ENCODE measurements at places on chromosomes 4 and X.

DNA sequence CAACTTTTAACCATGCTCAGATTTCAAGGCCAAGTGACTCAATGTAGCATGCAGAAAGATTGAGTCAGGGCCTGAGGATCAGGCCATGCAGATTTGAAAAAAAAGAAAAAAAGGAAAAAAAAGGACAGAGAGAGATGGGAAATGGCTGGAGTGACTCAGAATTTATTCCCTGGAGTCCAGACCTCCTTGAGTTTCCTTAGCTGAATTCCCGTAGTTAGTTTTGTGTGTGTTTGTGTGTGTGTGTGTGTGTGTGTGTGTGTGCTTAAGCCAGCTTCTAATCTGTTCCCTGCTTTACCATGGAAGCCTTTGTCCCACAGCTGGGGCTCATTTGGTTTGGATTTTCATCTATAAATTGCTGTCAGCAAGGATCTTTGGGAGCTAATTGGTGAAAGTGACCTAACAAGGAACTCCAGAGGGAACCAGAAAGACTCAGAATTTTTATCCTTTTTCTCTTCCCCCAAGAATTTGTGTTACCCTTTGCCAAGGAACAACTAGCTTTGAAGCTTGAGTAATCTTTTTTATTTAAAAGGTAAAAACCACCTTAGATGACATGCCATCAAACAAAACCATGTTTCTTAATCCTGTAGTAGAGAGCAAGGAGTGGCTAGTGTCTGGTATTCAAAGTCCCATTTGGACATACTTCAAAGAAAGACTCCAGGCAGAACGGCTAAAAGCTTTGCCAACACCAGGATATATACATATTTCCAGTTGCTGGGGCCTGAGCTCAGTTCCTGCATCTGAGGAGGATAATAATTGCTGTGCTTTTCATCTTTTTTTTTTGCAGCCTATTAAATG is 109.0 kb upstream of the DDIT4L start:
- DNase-seq: peak; percentile 71

- DNase-seq: no peak
Measured at GRCh38 chrX:40179283-40179682, 81.5 kb upstream of the BCOR start.

GRCh38 chrX:7372825-7373525 is 225.0 kb upstream of the PUDP start:
- DNase-seq: no peak

DNA sequence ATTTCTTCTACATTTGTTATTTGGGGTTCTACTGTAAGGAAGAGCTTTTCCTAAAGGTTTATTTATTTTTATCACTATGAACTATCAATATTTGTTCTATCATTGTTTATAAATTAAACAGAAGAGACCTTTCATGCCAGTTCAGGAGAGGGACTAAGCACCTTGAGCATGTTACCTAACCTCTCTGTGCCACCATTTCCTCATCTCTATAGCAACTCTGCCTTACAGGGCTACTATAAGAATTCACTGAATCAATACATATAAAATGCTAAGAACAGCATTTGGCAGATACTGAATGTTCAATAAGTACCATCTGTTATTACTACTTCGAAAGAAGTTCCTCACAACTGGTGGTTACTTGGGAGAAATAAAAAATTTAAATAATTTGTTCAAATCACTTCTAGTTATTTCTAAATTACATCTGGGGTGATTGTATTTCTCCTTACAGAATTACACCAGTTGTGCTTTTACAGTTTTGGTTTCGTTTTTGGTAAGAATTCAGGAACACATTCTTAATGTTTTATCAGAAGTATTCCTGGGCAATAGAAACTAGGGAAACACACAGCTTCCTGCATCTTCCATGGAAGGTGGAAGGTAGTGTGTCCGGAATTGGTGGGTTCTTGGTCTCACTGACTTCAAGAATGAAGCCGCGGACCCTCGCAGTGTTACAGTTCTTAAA is 32.9 kb downstream of the EREG start:
- DNase-seq: no peak

GRCh38 chr4:134777606-134778005 is 576.0 kb upstream of the PABPC4L start:
- DNase-seq: no peak

DNA sequence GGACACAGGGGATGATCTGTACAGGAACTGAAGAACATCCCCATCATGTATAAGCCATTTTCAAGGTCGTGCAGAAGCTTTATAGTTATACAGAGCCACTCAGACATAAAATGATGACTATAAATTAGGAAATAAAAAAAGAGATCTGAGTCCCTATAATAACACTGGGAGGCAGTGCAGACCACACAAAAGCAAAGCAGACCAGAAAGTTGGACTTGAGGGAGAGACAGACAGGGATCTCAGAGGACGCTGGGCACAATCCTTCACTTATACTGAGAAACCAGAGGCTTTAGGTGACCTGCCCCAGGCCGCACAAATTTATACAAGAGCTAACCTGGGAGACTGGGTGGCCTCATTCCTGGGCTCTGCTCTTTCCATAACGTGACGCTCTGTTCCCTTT is 70.5 kb downstream of the HADH start:
- no peak for DNase-seq

DNA sequence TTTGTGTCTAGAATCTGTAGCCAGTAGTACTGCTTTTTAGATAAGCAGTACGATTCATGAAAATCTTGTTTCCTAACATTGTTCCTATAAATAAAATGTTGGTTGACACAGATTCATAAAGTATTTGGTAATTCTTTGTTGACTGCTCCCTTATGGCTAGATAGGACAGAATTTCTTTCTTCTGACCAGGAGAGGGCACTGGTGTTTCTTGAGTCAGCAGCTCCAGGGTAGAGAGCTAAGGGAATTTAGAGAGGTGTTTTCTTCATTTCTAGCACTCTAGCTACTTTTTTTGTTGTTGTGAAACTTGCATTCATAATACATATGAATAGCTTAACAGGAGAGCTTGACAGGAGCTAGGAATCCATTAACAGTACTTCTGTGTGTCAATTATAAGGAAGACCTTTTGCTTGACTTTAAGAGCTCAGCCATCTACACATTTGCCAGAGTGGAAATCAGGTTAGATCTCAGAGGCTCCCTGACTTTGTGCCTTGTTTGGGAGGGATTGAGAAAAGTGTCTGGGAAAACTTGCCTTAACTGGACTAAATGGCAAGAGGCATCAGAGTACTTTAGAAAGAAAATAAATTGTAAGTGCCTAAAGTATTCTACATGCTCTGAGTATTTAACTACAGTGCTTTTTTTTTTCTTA is 756.1 kb downstream of the SH3BGRL start:
- DNase-seq: no peak

DNA sequence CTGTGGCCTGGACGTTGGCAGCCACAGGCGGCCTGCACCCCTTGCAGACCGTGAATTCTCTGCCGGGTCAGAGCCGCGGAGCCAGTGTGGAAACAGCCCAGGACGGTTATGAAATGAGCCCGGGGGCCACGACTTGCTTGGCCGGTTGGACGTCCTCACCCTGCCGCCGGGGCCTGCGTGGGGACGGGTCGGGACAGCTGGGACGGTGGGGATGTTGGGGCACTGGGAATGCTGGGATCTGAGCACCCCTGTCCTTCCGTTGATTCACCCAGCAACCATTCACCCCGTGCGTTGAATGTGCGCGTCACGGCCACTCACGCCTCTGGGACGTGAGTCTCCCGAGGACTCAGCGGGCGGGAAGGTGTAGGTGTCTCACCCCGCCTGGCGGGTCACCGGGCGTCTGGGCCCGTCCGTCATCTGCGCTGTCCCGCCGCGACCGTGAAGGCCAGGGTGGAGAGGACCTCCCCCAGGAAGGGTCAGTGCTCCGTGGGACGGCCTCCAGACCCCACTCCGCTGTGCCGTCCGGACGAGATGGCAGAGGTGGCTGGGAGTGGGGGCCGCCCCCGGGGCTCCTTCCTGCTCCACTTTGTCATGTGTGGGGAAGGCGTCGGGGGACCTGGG is 4.5 kb upstream of the PLCXD1 start:
- DNase-seq: peak; percentile 14

DNA sequence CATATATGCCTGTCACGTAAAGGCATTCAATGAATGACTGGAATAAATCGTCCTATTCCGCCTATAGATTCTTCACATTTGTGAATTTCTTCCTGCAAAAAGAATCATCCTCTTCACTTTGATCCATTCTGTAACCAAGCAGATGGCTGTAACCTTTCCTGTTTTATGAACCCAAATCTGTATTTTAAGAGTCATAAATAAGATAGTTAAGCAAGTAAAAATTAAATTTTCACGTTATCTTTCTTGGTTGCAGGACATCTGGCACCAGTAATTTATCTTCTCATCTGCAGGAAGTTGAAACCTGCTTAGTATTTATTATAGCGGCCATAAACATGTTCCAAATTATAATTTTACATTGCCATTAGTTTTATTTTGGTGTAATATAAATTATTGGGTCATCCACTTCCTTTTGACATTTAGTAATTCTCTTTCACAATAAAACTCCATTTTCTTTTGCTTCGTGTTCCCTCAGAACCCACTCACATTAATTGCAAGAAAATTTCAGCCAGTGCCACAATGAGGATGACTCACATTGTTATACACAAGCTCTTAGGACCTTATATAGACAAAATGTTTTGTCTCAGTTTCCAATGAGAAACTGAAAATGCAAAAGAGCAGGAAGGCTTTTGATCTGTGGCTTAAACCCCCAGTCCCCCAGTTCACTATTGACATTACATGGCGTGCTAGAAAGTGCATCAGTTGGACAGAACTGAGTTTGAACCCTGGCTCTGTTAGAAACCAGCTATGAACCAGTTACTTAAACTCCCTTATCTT is 51.1 kb downstream of the TMEM156 start:
- DNase-seq: no peak

DNA sequence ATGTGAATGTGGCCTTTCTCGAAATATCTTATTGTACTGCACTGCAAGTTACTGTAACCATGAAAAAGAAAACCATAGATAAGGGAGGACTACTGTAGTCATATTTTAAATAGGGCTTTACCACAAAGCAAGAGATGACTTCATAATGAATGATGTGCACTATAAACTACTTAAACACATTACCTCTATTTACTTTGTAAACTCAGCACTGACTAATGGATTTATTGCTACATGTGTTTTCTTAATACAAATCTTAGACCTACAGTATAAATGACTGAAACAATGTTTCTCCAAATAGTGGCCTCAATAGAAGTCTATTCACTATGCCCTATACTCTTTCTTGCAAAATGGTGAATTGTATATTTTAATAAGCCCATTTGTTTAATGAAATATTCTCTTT is 61.1 kb downstream of the HDX start:
- no peak for DNase-seq

DNA sequence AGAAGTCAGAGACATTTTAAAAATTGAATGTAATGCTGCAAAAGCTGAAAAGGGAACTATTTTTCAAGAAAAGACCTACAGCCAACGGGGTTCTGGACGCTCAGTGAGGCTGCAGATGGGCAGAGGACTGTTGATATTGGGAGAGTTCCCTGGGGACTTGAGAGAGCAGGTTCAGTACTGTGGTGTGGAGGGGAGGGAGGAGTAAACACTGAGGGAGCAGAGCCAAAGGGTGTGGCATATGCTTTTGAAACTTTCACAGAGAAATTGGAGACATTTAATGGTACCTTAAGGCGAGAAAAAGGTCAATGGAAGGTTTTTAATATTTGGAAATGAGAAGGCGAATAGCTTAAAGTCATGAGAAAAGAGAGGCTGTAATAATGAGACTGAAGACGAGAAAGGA is 62.2 kb upstream of the GPM6A start:
- DNase-seq: no peak

- DNase-seq: no peak
Measured at GRCh38 chr4:75434105-75434504, 80.1 kb downstream of the RCHY1 start.

DNA sequence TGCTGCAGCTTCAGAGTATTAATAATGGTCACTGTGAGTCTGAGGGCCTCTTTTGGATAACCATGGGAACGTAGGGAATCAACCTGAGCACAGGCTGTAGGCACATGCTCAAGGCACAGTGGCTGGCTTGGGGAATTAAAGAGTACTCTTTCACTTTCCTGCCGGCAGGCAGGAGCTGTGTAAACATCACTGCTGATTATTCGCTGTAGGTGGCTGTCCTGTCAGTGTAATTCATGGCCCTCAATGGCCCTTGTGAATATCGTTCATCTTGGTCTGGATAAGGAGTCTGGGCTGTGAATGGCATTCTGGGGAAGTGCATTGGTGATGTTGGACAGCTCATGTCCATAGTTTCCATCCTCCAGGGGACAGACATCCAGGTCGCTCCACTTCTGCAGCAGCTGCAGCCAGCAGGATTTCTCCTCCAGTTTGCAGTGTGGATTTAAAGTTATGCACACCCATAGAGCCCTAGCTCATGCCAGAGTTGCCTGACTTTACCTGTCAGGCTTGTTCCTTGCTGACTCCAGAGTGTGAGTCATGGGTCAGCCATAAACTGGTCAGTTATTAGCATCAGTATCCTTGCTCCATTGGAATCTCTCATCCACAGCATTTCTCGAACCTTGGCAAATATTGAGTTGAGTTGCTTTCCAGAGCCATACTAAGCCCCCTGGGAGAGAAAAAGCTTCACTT is 43.0 kb downstream of the C4orf33 start:
- DNase-seq: no peak

- DNase-seq: no peak
Measured at GRCh38 chr4:166341992-166342391, 469.0 kb downstream of the TLL1 start.

DNA sequence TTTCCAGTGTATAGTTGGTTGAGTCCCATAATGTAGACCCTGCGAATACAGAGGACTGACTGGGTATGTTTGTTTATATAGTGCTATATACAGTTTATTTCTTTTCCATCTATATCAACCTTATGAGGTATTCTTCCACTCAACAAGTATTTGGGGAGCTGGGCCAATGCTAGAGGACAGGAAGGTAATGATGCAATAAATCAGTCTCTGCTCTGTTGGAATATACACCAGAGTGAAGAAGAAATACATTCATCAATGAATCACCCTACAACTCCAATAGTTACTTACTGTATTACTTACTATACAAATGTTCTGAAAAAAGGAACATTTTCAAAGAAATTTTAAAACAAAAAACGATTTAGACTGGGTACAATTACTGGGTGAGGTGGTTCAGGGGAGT is 2.1 kb upstream of the ARSJ start:
- no peak for DNase-seq

DNA sequence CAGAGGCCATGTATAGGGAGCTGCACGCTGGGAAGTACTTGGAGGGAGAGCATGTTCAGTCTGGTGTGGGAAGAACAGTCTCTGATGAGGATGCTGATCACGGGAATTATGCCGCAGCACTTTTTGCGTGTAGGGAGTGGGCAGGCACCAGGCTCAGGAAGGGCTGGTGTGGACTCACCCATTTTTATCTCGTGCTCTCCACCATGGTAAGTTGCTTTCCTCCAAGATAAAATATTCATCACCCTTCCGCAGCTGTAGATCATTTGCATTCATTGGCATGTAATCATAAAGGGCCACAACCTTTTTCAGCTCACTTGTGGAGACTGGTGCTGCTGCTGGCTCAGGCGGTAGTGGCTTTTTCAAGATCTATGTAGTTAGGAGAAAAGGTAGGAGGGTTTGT is 11.8 kb upstream of the TIMM8A start:
- no peak for DNase-seq

GRCh38 chr4:168871632-168872031 is 138.4 kb downstream of the CBR4 start:
- DNase-seq: no peak

Measured in RCC 7860 (cell line).